Left ventricle myocardium superior (tissue), 1 donor: ENCODE measurements at places on chromosomes 6 and 20.

- DNase-seq: no peak
Observed at GRCh38 chr6:64504503-64504902, 868.9 kb downstream of the PHF3 start.

DNA sequence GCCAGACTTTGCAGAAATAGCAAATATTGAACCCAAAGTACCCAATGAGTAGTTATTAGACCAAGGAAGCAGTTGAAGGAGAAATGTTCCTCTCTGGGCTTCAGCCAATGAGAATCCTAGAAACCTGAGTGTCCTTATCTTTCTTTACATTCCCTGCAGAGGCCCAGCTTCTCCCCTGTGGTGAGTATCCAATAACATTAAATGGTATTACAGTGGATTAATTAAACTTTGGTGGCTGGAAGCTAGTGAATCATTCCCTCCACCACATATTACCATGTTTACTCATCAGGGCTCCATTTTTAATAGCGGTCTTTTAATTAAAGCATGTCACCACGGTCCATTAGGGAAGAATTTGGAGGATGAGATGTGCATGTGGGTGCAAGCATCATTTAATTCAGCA, 74.0 kb downstream of the UNC5CL start:
- no peak for DNase-seq

DNA sequence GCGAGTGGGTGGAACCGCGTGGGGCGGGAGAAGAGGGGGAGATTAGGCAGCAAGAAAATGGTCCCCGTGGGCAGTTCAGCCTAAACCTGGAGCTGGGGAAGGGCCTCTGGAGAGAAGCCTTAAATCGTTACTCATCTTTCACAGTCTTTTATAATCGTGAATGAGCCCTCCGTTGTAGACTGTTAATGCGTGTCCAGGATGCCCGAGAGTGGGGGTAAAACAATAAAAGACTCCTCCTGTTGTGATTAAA, 11.0 kb upstream of the ELOVL5 start:
- no peak for DNase-seq

DNA sequence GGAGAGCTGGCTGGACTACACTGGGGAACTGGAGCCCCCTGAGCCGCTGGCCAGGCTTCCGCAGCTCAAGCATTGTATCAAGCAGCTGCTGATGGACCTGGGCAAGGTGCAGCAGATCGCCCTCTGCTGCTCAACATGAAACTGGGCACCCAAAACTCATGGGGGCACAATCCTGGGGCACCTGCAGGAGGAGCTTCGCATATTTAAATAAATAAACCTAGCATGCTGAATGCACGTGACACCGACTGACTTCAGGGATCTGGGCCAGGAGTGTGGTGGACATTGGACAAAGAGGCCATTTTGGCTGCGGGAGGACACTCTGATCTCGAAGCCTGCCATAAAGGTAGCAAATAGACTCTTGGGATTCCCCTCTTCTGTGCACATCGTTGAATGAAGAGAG, 6.8 kb downstream of the SCAND1 start:
- DNase-seq: no peak

DNA sequence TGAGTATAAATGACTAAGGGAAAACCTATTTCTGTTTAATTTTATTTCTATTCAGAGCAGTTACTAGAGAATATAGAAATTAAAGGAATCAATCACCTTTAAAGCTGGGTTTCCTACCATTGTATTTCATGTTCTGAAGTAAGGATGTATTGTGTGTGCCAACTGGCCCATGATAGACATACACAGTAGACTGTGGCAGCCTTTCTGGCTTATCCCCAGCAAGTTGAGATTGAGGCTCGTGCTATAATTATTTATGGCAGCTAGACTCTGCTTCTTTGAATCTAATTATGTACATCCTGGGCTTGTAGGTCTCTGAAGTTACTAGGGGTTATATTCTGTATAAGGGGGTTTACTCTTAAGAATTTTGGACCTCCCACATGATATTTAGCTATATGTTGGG, 44.4 kb downstream of the ZNF292 start:
- DNase-seq: no peak

GRCh38 chr6:140789466-140789865, 1343.3 kb upstream of the GJE1 start:
- DNase-seq: no peak

DNA sequence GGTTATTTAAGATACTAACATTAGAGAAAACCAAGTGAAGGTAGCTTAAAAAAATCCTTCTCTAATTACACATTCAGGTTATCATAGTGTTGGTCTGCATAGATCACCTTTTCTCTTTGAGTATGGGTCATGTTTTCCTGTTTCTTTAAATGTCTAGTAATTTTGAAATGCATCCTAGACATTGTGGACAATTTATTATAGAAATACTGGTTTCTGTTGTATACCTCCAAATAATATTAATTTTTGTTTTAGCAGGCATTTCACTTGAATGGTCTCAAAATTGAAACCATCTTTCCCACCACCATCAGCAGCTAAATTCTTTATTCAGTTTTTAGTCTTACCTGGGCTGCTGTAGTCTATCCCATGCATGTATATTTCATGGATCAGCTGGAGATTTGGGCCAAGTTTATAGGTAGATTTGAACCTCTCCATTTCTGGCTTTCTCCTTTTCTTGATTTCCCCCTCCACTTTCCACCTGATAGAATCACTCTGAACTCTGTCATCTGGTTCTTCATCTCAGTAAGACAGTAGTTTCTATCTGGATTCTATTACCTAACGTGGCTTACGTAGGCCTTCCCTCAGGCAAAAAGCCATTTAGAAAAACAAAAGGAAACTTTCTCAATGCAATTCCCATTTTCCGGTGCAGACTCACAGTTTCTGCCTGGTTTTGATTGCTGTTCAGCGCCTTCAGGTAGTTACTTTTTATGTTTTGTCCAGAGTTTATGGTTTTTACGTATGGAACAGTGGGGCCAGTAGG, 52.3 kb downstream of the ZFAND3 start:
- DNase-seq: no peak
